Hematopoietic multipotent progenitor cell treated with erythropoietin and hydrocortisone succinate and interleukin-3 and kit ligand, for 4 days (in vitro differentiated cells): ENCODE measurements at places on chromosomes 7 and 10.
A peak's percentile ranks its signal among the peaks of the same experiment; 100 is the strongest.

GRCh38 chr10:77493851-77494261 lies 143.8 kb downstream of the KCNMA1 start:
- no peak for DNase-seq

- DNase-seq = no peak
Measured at GRCh38 chr7:150367677-150368095, 936 bp upstream of the REPIN1 start.

GRCh38 chr10:103802637-103803353 lies 52.6 kb downstream of the SH3PXD2A start:
- no peak for DNase-seq

DNA sequence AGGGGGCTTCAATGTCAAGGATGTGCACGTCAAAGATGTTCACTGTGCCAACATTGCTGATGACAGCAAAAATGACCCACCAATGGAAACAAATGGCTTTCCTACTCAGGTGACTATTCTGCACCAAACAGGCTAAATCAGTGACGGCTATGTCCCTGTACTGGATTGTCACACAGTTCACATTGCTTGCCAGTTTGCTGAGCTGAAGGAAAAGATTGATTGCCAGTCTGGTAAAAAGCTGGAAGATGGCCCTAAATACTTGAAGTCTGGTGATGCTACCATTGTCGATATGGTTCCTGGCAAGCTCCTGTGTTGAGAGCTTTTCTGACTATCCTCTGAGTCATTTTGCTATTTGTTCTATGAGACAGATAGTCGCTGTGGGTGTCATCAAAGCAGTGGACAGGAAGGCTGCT lies 202.2 kb upstream of the ETV1 start:
- DNase-seq = no peak

DNA sequence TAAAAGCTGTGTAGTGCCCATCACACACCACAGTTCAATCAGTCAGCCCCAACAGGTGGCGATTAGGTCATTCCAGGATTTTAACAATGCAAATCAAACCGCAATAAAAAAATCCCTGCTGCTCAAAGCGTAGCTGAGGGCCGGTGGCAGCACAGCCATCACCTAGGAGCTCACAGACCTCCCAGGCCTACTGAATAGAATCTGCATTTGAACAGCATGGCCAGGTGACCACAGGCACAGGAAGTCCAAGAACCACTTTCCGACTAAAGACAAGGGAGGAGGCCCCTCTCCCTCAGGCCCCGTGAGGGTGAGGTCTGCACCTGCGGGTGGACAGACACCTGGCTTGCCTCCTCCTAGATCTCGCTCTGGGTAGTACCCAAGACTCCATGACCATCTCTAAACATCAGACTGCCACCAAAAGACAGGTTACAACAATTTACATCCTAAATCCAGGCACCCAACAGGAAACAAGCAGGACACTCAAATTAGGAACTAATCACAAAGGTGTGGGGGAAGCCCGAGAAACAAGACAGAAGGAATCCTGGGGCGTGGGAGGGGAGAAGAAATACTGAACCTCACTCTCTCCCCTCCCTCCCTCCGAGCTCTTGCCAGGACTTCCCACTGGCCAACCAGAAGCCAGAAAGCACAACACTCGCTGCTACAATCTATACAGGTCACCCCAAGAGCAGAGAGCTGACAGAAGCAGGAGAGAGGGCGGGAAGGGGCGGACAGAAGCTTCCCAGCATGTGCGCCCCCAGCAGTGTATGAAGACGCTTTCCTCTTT lies 19.2 kb downstream of the GNA12 start:
- DNase-seq = no peak

DNA sequence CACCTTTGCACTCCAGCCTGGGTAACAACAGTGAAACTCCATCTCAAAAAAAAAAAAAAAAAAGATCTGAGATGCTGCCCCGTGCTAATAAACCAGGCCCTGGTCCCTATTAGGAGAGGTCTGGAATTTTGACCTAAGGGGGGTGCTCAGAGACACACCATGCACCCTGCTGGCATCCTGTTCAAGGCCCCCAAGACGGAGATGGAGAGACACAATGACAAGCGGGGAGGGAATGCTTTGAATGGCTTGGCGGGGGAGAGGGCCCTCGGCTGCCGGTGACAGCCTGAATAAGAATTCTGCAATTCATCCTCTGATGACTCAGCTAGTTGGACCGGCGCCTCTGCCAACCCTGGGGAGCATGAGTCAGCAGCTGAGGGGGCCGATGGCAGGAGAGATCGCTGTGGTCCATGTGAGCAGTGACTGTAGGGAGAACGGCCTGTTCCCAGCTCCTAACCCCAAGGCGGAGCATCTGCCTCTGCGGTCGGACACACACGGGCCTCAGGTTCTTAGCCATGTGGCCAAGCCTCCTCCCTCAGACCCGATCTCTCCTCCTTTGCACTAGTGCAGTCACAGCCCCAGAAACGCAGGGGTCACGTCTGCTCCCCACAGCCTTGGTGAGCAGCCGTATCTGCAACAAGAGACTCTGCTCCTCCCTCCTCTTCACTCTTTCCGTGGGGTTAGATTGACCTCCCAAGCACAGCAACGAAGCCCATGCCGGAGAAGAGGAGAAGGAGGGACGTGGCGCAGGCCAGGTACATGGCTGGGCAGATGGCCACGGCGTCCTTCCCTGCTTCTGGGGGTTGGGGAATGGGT lies 14.9 kb downstream of the TRIM56 start:
- DNase-seq = peak; percentile 98

- DNase-seq = peak; percentile 6
Measured at GRCh38 chr7:130593033-130593432, 75.5 kb downstream of the COPG2 start.

GRCh38 chr7:47221826-47222225 lies 360.1 kb downstream of the TNS3 start:
- no peak for DNase-seq

DNA sequence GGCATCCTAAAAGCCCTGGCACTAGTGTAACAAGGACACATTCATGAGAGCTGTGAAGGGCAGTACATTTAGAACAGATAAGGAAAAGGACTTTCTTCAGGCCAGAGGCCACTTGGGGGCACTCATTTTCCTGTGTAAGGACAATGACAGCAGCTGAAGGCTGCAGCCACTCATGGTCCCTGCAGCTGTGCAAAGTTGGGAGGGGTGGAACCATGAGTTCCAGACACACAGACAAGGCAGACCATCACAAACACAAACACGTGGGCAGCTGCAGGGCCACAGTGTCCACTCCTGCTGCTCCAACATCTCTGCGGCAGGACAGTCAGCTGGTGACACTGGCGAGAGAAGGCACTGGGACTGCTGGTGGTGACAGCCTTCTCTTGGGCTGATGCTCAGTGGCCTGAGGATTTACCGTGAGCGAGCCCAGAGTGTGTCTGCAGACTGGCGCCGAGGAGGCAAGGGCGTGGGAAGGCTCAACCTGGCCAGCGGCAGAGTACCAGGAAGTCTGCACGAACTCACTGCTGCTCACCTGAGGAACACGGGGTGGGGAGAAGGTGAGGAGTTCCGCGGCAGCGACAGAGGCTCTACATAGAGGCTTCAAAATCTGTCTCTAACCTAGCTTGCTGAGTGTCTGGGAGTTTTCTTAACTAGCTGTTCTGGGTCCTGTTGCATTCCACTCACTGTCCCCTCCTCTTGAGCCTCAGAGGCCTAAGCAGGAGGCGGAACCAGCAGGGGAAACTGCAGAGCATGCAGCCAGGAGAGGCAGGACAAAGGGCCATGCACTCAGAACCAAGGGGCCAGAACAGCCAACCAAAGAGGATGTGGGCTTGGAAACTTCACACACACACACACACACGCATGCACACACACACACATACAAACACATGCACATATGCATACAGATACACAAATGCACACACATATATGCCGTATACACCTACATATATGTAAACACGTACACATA lies 76.5 kb upstream of the DDC start:
- DNase-seq = peak; percentile 42

DNA sequence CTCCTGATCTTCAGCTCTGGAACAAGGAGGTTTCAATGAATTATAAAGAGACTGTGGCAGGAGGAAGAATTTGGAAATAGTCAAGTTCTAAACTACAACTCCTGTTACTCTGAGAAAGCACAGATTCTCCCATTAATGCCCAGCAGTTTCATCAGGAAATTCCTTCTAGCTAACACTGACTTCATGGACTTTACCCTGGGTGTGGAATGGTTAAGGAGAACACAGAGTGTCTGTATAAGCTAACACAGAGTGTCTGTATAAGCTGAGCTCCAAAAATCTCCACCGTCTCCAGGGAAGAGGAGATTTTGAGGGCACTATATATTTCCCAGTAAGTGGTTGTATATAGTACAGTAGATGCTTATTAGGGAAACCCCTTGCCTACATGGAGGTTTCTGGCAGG lies 675.5 kb downstream of the XPNPEP1 start:
- no peak for DNase-seq

DNA sequence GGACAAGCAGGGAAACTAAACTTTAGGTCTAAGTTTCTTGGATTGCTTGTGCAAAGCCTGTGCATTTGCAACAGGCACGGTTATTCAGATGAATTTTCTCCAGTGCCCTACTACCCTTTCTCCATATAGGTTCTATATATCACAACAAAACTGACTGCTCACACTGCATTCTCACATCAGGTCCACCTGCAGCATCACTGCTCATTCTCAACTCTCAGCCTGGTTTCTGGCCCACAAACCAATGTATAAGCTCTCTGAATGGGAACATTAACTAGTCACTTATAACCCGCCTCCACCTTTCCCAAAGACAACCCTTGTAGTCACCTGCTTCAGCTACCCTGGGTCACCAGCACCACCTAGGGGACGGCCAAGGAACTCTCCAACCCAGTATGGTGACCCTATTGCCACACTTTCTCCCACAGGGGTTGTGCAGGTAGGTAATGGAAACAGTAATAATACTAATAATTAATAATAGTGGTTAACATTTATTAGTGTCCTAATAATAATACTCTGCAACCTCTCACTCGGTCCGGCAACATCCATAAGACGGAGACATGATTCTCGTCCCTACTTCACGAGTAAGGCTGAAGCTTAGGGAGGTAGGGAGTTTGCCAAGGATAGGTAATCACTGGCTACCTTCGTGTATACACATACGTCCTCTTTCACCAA lies 97.3 kb downstream of the CLEC2L start:
- peak; percentile 63 for DNase-seq

- DNase-seq = no peak
Measured at GRCh38 chr10:118804262-118804773, 49.5 kb upstream of the CACUL1 start.

- peak; percentile 85 for DNase-seq
Measured at GRCh38 chr7:135169141-135169963, 1.2 kb downstream of the CYREN start.

DNA sequence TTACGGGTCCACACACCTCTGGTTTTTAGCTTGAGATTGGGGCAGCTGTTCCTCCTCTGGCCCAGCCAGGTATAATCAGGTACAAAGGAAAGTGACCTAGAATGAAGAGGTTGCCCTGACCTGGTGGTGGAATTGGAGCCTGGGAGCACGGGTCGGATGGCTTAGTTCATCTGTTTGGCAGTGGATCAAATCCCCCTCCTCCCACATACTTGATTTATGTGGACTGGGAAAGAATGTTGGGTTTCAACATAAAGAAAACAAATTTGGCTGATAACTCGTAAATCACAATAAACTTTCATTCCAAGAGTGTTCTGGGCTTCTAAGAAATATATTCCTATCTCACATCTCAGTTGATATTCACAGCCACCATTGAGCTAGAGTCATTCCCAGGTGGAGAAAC lies 186.8 kb downstream of the CUX1 start:
- DNase-seq = no peak

GRCh38 chr10:110376021-110376766 lies 71.5 kb upstream of the SMNDC1 start:
- DNase-seq = no peak

DNA sequence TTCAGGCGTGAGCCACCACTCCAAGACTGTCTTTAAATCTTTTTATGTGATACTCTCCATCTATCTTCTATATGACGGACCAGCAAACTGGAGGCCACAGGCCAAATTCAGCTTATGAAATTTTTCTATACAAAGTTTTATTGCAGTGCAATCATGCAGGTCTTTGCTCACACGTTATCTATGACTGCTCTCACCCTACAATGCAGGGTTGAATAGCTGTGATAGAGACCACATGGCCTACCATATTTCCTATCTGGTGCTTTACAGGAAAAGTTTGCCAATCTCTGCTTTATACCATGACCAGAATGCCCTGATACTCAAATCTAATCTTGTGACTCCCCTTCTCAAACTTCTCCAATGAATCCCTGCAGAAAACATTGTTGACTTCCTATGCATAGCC lies 89.5 kb upstream of the ACBD5 start:
- DNase-seq = no peak

DNA sequence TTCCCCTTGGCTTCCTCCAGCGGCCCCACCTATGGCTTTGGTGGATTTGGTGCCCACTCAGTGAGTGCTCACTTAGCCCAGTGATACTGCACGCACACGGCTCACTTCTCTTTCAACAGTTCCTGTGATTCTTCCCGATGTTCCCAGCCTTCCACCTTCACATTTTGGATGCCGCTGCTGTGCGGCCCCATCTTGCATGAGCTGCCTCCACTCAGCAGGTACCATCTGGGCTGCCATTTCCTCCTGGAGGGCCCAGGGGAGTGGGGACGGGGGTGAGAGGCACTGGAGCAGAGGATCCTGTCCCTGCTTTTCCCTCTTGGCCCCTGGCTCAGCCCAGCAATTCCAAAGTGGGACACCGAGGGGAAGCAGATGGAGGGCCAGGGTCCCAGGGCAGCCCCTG lies 323.3 kb upstream of the ZNF32 start:
- DNase-seq = no peak

DNA sequence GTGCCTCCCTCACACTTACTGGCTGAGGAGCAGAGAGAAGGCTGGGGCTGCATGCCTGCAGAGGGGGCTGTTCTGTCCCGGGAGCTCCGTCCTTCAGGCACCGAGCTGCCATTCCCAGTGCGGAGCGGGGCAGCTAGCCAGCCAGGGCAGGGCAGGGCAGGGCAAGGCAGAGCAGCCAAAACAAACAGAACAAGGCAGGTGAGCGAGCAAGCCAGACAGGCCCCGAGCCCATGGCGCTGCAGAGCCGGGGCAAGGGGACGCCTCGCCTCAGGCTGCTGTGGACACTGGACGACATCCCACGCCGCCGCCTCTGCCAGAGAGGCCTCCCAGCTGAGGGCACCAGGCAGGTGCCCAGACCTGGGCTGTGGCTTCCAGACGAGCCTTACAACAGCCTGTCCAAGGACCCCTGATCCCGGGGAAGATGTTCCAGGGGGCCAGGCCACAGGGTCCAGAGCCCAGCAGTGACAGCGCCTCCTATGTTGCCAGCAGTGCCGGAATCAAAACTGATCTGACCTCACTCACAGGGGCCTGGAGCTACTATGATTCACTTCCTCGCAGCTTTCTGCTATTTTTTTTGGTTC lies 8.2 kb upstream of the NDST2 start:
- DNase-seq = no peak

GRCh38 chr7:7157887-7158271 lies 24.5 kb upstream of the C1GALT1 start:
- DNase-seq = no peak

- DNase-seq = no peak
Measured at GRCh38 chr7:12401538-12402364, 1.9 kb downstream of the VWDE start.

- DNase-seq = no peak
Measured at GRCh38 chr7:134619627-134620331, 26.9 kb upstream of the BPGM start.
